Panc1 (cell line): ENCODE measurements at places on chromosomes 5 and 9. TPM values are rescaled to one million over a fixed set of nuclear protein-coding genes. Genes with fewer than 3 reads are reported as not detected.

Gene GPX8
- 24.8 TPM for total RNA-seq

DNA sequence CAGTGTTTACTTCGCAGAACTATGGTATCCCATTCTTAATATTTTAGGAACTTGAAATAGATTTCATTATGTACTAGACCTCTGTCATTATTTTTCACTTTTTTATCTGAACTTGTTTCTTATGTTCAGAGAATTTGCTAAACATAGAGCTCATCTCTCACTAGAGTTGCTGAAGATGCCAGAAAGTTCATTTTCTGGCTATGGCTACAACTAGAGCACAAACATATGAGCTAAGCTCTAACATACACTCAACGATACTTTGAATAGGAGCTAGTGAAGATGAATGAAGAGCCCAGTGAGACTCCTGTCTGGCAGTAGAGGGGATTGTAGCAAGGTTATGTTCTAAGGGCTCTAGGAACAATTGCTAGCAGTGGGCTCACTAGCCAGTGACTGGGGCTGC is 582.2 kb downstream of the KIF4B start:
- DNase-seq = no peak

- DNase-seq = no peak
Observed at GRCh38 chr5:10077791-10078545, 171.7 kb downstream of the ATPSCKMT start.

DNA sequence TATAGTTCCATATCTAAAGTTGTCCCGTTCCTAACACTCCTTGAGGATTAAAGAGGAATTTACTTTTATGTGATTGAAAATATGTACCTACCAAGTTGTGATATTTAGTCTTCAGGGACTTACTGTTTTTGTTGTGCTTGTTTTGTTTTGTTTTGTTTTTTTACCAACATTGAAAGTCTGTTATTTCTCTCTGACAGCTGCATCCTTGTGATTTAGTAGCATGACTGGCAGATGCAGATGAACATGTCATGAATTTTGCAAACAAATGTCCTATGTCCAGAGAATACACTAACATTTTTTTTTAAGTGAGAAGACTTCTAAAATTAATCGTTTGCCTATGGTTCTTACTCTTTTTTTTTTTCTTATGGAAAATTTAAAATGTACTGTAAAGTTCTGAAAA is 85.4 kb downstream of the MAN2A1 start:
- DNase-seq = no peak

DNA sequence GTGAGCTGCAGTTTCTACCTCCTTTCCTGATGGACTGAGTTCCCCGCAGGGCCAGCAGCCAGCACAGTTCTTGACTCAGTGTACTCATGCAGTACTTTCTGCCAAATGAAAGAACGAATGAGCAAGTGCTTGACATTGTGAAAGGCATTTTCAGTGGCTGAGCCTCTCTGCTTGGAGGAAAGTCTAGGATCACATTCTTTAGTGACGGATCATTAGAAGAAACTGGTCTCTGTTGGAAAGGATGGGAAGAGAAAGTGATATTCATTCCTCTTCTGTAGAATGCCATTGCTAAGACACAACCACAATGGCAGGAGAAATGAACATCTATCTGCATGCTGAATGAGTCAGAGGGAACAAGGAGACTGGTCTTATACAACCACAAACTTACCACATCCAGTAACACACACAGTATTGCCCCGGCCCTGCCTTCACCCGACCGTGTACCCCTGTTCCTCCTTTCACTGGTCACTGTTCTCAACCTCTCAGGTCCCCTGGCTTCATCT is 206.9 kb downstream of the CRB2 start:
- no peak for DNase-seq

Gene SLC25A2
- 0.28 TPM for total RNA-seq

GRCh38 chr9:93177676-93178075 is 6.3 kb upstream of the WNK2 start:
- DNase-seq = no peak

Gene IFNA5
- total RNA-seq = not detected

GRCh38 chr5:58542709-58543108 is 40.2 kb upstream of the RAB3C start:
- no peak for DNase-seq
